ENCODE measurements at places on chromosomes 3 and 15.

DNA sequence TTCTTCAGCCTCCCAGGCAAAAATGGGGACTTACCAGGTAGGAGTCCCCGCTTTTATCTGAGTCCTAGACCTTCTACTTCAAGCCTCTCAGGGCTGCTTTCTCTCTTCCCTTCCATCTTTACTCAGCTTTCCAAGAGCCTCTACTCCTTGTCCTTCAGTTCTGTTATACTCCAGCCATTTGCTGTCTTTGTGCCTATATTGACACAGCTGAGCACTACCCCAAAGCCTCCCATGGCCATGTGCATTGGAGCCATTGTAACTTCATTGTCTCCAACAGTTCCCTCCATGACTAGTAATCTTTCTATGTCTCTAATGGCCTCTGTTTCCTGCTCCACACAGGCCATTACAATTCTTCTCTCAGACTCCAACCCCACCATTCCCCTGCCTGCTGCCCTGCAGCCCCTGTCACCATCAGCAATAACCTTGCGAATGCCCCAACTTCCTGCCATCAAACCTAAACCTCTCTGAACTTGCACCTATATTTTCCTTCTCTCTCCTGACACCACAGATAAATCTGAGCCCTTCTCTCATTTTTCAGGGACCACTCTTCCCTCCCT is 77.9 kb upstream of the ADPGK start:
- DNase-seq: no peak

- DNase-seq: no peak
These were observed 217.4 kb upstream of the CD96 start for GRCh38 chr3:111324645-111325044.

GRCh38 chr3:87390821-87391220 is 114.4 kb upstream of the POU1F1 start:
- no peak for DNase-seq

DNA sequence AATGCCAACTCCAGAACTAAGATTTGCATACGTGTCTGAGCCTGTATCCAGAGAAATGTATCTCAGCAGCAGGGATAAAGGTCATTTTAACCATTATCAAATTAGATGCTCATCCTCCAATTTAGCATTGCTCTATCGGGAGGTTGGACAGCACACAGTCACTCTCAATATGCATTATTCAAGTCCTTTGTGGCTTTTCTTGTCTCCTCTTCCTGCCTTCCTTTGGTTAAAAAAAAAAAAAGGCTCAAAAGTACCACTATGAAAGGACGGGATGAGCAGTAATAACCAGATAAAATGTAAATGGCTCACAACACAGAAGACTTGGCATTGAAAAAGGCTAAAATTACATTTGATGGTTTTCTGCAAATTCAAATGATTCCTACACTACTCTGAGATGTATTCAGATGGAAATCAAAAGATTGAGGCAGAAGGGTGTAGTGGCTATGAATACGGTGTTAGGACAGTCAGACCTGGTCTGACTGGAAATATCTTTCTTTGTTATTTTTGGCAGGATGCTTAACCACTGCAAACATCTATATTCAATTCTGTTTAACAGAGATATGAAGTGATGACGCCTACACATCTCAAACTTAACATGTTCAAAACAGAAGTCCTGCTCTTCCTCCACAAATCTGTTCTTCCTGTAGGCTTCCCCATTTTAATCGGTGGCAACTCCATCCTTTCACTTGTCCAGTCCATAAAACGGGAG is 109.6 kb downstream of the ADAMTS9 start:
- DNase-seq: no peak

- DNase-seq: no peak
These were observed 10.0 kb downstream of the SATB1 start for GRCh38 chr3:18415167-18415566.

GRCh38 chr3:128484404-128485281 is 8.4 kb downstream of the GATA2 start:
- DNase-seq: no peak
